Activated CD8-positive, alpha-beta memory T cell treated with anti-CD3 and anti-CD28 coated beads for 48 hours (primary cell): ENCODE measurements at places on chromosomes 1 and 21.
A peak's percentile ranks its signal among the peaks of the same experiment; 100 is the strongest.

DNA sequence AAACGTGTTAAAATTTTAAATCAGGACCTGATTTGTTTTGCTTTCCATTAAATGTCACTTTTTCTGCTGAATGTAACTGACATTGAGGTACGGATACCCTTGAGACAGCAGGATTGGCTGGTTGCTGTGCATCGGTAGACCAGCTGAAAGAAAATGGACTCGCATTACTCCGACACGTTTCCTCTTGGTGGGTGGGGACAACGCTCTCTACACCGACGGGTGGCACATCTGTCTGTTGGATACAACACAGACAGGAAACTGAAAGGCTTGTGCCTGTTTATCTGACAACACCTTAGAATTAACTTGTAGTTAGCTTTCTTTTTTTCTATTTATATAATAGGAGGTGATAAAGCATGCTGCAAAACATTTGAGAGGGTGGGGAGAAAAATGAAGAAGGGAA is 19.4 kb downstream of the PRPF38A start:
- peak; percentile 14 for DNase-seq

DNA sequence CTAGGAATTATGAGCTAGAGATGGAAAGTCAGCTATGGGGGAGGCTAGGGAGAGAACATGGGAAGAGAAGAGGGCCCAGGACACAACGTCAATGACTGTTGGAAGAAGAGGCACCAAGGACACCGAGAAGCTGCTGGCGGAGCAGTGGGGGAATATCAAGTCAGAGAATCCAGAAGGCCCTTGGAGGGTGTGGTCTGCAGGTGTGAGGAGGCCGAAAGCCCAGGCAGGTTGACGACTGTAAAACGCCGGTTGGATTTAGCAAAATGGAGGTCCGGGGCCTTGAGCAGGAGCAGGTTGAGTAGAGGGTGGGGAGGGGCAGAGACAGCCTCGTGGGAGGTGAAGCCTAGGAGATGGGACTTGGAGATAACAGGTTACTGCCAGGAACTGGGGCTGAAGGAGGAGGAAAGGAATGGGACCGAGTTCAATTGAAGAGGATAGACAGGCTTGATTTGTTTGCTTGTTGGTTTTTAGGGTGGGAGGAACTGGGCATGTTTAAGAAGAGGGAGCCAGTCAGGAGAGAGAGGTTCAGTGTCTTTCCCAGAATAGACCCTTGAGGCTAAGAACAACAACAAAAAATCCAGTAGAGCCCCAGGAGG is 35.1 kb downstream of the EDN2 start:
- no peak for DNase-seq

GRCh38 chr1:160200786-160201185 is 4.4 kb upstream of the PEA15 start:
- no peak for DNase-seq

GRCh38 chr1:201020721-201021629 is 2.5 kb downstream of the KIF21B start:
- DNase-seq, result no peak

- DNase-seq, result no peak
Observed at GRCh38 chr1:33338440-33339211, 17.7 kb upstream of the A3GALT2 start.

- no peak for DNase-seq
Observed at GRCh38 chr1:231384696-231385415, 37.2 kb downstream of the EGLN1 start.

GRCh38 chr1:41914516-41914915 is 4.2 kb downstream of the HIVEP3 start:
- DNase-seq, result no peak

GRCh38 chr1:17531682-17532487 is 7.6 kb upstream of the ARHGEF10L start:
- no peak for DNase-seq
